ENCODE measurements at places on chromosomes 2 and 18.

GRCh38 chr2:125185691-125186270 is 1160.7 kb downstream of the CNTNAP5 start:
- DNase-seq, result no peak

GRCh38 chr2:177599139-177599688 is 206.6 kb downstream of the AGPS start:
- DNase-seq, result no peak

GRCh38 chr2:174338147-174338605 is 3.4 kb downstream of the SP9 start:
- no peak for DNase-seq

GRCh38 chr18:22069916-22070315 is 99.5 kb upstream of the GATA6 start:
- DNase-seq, result no peak

- DNase-seq, result no peak
Measured at GRCh38 chr2:3305952-3306351, 71.7 kb downstream of the EIPR1 start.

DNA sequence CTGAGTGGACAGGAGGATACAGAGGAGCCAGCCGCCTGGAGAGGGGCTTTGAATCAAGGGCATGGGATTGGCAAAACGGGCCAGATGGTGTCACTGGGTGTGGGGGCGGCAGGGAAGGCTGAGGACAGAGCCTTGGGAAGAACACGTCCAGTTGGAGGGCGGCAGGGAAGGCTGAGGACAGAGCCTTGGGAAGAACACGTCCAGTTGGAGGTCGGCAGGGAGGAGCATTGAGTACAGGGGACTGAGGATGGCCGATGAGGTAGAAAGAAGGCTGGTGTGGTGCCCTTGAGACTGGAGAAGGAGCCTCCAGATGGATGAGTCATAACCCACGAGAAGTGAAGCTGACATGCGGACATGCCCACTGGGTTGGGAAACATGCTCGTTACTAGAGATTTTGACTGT is 4.5 kb downstream of the HES6 start:
- DNase-seq, result no peak

DNA sequence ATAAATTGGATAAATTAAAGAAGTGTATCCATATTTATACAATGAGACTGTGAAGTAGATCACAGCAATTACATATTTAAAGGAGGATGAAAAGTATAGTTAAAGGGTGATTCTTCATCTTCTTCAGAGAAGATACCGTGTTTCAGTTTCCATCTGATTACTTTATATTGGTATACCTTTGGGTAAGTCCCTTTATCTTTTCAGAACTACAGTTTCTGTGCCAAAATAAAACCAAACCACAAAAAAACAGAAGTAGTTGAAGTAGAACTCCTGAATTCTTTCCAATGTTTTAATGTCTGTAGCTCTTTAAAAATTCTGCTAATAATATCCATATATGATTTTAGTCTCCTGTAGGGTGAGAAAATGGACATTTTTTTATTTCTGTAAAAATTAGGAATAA is 231.2 kb upstream of the LINC00305 start:
- no peak for DNase-seq

GRCh38 chr18:30234755-30235154 is 807.8 kb downstream of the DSC3 start:
- DNase-seq, result no peak

GRCh38 chr2:188570370-188570769 is 278.7 kb downstream of the GULP1 start:
- no peak for DNase-seq

DNA sequence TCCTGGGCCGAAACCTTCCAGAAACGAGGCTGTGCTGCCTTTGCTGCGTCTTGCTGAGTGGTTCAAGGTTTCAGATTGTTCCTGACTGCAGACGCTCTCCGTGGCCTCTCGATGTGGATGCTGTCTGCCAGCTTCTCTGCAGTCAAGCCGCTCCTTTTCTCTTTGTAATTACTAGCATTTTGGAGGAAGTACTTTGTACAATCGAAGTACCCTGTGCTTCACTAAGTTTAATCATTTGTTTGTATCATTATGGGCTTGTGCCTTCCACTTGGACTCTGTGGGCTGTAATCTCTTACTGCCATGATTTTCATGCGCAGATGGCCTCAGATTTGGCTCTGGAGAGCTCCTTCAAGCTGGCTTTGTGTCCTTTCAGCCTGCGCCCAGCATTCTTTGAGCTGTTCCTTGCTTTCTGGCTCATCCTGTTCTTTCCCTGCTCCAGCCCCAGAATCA is 49.3 kb downstream of the TRAF3IP1 start:
- no peak for DNase-seq

Data from CD4-positive, alpha-beta T cell treated with Interleukin-4 for 1 hour (primary cell).